8988T (cell line): ENCODE measurements at places on chromosomes 2 and 18.
A peak's percentile ranks its signal among the peaks of the same experiment; 100 is the strongest.

DNA sequence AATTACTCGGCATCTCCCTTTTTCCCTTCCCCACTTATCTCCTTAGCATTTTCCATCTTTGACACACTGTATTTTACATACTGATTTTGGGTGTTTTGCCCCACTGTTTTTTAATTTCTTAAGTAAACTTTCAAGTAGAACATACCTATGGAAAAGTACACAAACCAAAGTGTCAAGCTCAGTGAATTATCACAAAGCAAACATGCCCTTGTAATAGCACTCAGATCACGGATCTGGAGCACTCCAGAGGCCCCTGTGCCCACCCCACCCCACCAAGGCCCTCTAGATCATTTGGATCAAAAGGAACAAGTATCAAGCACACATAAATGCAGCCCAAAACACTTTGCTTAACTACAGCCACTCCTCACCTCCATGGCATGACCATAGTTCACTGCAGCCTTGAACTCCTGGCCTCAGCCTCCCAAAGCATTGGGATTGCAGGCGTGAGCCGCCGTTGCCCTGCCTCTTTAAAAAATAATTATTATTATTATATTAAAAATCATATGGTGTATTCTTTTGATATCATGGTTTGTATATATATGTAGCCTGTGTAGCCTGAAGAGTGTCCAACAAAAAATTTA is 38.1 kb downstream of the FER1L5 start:
- no peak for DNase-seq

DNA sequence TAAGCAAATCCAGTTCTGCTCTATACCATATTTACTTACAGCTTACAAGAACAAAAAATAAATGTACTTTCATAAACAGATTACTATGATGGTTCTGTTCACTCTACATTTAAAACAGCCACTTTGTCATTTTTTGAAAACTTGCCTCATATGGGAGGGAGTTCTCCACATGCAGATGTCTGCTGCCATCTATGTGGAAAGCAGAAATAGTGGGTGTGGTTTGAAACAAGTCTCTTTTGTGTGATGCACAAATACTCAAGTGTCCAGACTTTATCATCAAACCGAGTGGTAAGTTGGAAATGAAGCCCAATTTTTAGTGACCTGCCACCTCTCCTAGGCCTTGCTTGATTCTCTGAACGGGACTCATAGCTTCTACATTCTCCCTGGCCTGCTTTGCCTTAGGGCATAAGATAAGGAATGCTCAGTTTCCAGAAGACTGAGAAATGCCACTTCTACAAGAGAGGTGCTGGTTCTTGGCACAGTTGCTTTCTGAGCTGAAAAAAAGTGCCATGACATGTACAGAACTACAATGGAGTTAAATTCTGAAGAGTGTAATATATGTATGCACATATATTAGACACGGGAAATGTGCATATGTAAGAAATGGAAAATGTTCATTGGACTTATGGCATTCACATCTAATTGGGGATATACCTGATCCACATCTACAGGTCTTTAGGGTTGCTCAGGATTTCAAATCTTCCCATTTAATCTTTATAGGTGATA is 221.0 kb downstream of the SLC8A1 start:
- DNase-seq, result no peak

- DNase-seq, result peak; percentile 72
Measured at GRCh38 chr2:121897335-121897970, 142.0 kb downstream of the TSN start.

GRCh38 chr2:208990716-208991115 is 433.1 kb upstream of the MAP2 start:
- no peak for DNase-seq

DNA sequence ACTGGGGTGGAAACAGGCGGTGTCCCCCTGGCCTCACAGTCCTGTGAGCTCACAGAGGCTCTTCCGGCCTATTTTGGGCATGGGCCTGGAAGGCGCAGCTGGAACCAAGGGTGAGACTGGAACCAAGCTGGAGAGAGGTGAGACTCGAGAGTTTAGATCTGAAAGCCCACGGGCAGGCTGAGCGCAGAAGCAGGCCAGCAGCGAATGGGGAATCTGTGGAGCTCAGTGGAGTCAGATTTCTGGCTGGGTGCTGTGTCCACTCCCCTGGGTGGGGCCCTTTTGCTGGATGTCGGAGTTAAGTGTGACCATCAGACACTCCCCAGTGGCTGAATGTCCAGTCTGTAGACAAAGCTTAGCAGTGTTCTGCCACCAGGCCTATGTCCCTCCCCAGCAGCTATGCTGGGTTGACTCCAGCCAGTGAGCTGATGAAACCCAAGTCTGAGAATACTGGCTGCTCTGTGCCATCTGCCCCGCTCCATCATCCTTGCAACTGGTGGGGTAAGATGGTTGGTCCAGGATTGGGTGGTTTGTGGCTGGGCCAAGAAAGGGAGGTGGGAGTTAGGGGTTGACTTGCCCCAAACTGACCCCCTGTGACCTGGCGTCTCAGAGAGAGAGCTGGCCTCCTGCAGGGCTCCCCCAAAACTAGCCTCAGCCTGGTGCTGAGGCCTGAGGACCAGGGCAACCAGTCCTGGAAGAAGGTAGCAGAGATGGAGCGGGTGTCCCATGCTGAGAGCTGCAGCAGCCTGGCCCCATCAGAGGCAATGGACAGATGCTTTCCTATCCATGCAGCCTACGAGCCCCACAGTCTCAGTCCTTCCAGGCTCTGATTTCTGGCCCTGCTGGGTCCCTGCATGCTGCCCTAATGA is 34.4 kb downstream of the CYP26B1 start:
- no peak for DNase-seq

DNA sequence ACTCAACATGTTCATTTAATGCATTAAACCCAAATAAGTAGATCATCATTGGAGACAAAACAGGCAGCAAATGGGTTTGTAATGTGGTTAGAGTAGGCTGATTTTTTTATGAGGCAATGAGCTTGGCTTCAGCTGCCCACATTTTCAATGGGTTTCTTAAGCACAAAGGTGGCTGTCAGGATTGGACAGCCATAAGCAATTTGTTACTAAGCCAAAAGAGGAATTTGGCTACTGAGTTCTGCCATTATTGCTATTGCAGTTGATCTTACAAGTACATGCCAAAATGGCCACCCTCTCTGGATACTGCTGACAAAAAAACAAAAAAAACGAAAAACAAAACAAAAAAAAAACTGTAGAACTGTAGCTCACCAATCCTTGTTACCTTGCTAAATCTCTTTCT is 1348.0 kb upstream of the PIK3C3 start:
- no peak for DNase-seq

DNA sequence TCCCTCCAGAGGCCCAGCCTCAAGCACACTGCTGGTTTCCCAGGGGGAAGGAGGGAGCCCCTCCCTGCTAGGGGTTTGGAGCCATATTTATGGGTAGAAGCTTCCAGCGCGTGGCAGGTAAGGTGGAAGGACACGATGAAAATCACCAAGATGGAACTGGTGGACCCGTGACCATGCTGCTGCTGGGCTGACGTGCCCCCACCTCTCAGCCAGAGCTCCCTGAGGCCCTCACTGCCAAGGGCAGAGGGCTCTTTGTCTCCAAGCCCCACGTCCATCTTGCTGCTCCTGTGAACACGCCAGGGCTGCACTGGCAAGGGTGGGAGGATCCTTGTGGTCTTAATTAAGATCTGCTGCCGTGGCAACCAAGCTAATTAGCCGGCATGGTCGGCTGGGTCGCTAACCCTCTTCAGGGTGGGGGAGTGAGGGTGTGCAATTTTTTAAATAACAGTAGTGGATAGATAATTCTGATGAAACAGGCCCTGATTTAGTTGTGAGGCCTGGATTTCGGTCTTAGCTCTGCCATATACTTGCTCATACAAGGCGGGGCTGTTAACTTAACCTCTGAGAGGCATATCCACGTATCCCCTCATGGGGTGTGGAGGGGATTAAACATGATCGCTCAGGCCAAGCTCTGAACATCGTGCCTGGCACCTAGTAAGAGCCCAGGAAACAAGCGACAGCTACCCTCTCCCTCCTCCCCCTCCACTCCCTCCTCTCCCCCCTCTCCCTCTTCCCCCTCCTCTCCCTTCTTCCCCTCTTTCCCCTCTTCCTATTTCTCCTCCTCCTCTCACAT is 232.8 kb downstream of the CELF4 start:
- no peak for DNase-seq

- DNase-seq, result no peak
Measured at GRCh38 chr2:175414882-175415487, 233.5 kb upstream of the ATP5MC3 start.
